ENCODE measurements at places on chromosomes 5 and 9. TPM values are rescaled to one million over a fixed set of nuclear protein-coding genes. Genes with fewer than 3 reads are reported as not detected.
A peak's percentile ranks its signal among the peaks of the same experiment; 100 is the strongest.

DNA sequence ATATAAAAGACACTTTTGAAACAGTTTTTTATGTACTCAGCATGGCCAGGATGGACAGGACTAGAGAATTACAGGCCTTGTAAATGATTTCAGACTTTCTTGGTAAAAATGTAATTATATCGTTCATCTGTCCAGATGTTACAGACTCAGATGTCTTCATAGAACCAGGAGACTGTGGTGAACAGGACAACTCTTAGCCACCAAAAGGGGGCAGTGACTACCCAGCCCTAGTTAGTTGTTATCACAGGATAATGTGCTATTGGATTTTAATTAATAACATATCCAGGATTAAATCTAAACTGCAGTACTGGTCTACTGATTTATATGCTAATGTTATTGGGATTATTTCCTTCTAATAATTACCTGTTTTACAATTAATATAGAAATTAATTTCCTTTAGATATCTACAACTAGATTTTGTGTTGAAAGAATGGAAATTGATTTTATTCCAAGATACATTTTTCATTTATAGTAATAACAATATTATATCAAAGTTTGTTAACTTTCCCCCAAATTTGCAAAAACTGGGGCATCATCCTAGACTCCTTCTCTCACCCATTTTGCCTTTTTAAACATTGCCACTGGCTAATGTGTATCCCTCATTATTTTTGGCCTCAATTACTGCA, 99.4 kb downstream of the MTREX start:
- no peaks in the 10 kb centered on the region for H3K27me3 ChIP-seq
- no peak overlapping the region for H3K27ac ChIP-seq
- no peaks in the 10 kb centered on the region for H3K4me1 ChIP-seq
- no peak for DNase-seq

The FABP6 gene
- total RNA-seq = 1.2 TPM

GRCh38 chr5:122880170-122880689, 34.8 kb downstream of the SNX24 start:
- peaks cover 4% of the 10 kb centered on the region for H3K4me1 ChIP-seq
- no peaks in the 10 kb centered on the region for H3K36me3 ChIP-seq

DNA sequence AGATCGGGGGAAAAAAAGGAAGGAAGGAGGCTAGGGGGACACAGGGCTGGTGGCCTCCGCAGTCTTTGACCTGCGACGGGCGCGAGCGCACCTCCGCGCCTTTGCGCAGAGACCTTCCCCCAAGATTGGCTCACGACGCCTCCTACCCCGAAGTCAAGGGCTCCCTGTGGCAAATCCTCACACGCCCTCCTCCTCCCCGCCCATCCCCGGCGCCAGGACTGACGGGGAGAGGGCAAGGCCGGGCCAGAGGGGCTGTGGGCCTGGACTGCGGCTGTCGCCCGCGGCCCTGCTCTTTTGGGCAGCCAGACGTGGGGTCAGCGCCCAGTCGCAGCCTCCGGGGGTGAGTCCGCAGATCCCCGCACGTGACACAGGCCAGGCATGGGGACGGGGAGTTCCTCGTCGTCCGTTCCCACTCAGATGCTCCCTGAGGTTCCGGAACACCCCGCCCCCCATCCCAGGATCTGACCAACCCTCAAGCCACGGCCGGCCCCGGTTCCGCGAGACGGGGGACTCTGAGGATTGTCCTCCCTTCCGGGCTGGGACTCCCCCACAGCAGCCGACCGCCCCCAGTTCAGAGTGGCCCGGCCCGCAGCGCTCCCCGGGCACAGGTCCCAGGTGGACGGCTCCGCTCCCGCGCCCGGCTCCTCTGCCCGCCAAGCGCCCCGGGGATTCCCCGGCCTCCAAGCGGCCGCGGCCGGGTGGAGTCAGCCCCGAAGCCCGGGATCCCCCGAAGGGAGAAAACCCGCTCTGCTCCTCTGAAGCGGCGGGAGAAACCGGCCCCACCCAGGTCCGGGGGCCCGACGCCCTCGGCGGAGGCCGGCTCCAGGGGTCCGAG, 543 bp upstream of the ANKRD33B start:
- DNase-seq = peak; percentile 49
- peaks cover 34% of the 10 kb centered on the region for H3K4me1 ChIP-seq
- H3K27me3 ChIP-seq = peaks cover 4% of the 10 kb centered on the region
- H3K4me3 ChIP-seq = peak overlapping the region; percentile 79
- H3K27ac ChIP-seq = peak overlapping the region; percentile 88

- H3K27ac ChIP-seq = no peak overlapping the region
- H3K4me1 ChIP-seq = no peaks in the 10 kb centered on the region
- no peak overlapping the region for H3K4me3 ChIP-seq
- no peaks in the 10 kb centered on the region for H3K27me3 ChIP-seq
These were observed 578.4 kb downstream of the CDK5RAP2 start for GRCh38 chr9:120001536-120001935.

DNA sequence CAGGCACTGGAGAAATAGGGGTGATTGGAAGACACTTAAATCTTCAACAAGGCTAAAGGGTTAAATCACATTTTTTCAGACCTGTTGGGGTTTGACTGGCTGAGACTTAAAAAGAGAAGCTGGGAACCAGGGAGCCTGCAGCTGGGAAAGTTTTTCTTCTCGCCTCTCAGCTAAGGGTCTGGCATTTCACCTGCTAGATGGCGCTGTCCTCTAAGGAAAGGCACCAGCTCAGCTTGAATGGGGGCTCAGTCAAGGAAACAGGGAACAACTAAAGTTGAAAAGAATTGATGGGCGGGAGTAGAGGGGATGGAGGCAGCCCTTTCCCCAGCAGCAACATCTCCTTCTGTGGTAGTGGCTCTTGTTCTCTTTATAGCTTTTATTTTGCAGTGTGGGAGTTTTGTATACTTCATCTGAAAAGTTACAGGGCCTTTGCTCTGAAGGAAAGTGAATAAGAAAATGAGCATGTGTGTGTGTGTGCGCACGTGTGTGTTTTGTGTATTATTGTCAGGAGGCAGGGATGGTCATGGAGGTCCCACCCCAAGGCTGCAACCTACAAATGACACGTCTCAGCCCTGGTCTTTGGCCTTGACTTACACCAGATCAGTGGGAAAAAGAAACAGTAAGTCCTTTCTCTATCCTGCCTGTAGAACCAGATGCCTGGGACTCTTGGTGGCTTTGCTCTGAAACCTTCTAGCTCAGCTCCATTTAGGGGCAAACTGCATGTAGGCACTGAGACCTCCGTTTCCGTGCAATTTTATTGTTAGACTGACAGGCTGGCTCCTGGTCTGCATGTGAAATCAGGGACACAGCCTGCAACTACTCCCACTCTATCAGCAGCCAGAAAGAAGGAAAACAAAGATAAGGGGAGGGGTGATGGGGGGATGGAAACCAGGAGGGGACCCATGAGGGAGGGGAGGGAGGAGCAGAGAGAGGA, 316.2 kb upstream of the CLINT1 start:
- no peaks in the 10 kb centered on the region for H3K27me3 ChIP-seq
- peak; percentile 62 for DNase-seq
- H3K27ac ChIP-seq = peak overlapping the region; percentile 58
- H3K4me1 ChIP-seq = peaks cover 27% of the 10 kb centered on the region
- no peaks in the 10 kb centered on the region for H3K36me3 ChIP-seq

- no peaks in the 10 kb centered on the region for H3K36me3 ChIP-seq
- DNase-seq = no peak
- H3K4me3 ChIP-seq = no peak overlapping the region
- no peaks in the 10 kb centered on the region for H3K4me1 ChIP-seq
These were observed 152.9 kb upstream of the SPEF2 start for GRCh38 chr5:35464757-35465156.

- no peak overlapping the region for H3K4me3 ChIP-seq
- no peaks in the 10 kb centered on the region for H3K36me3 ChIP-seq
- H3K27me3 ChIP-seq = no peaks in the 10 kb centered on the region
- no peak for DNase-seq
These were observed 153.5 kb downstream of the MAT2B start for GRCh38 chr5:163658702-163659567.

The TAL2 gene
- total RNA-seq = not detected

DNA sequence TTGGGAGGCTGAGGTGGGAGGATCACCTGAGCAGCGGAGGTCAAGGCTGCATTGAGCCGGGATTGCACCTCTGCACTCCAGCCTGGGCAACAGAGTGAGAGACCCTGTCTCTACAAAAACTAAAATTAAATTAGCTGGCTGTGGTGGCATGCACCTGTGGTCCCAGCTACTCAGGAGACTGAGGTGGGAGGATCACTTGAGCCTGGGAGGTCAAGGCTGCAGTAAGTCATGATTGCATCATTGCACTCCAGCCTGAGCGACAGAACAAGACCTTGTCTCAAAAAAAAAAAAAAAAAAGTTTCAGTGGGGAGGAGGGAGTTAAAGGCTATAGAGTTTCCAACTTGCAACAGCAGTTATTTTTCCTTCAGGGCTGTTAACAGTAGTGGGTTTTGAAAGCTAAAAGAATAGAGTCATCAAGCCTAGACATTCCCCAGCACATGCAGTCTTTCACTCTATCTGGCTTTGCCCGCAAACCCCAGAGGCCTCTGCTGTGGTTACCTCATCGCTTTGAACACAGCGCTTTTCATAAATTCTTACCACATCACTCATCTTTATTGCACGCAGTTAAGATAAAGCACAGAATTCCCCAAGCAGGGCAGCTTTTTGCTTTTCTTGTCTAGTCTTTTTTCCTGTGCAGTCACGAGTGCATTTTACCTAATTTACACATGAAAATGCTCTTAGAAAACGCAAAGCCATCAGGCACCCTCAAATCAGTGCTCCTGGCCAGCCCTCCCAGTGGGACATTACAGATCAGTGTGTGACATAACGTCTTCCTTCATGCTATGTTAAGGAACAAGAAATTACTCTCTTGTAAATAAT, 8.7 kb upstream of the SLC2A8 start:
- H3K4me1 ChIP-seq = no peaks in the 10 kb centered on the region
- no peak overlapping the region for H3K4me3 ChIP-seq
- no peak overlapping the region for H3K27ac ChIP-seq
- H3K27me3 ChIP-seq = no peaks in the 10 kb centered on the region
- no peak for DNase-seq
- no peaks in the 10 kb centered on the region for H3K36me3 ChIP-seq

GRCh38 chr9:101369286-101369685, 15.5 kb downstream of the BAAT start:
- H3K27me3 ChIP-seq = no peaks in the 10 kb centered on the region
- DNase-seq = no peak
- no peak overlapping the region for H3K27ac ChIP-seq

- H3K4me1 ChIP-seq = no peaks in the 10 kb centered on the region
- H3K4me3 ChIP-seq = no peak overlapping the region
- no peak for DNase-seq
These were observed 286.4 kb upstream of the CDH12 start for GRCh38 chr5:23139338-23140171.

The EXD3 gene
- total RNA-seq = 10.4 TPM

DNA sequence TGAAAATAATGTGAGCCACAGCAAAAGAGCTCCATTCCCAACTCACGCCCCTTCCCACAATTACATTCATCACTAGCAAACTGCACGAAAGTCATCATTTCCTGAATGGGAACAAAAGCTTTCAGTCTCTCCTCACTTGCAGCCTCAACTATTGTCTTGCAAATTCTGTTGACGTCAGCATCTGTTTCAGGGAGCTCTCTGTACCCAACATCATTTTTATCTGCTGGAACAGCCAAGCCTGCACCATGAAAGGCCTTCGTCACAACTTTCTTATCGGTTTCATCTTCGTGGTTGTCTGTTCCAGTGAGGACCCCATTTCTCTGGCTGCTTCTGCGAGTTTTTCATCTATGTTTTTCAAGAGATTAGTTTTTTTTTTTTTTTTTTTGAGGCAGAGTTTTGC, 14.3 kb upstream of the RNF130 start:
- no peak for DNase-seq
- H3K27ac ChIP-seq = no peak overlapping the region
- H3K4me1 ChIP-seq = no peaks in the 10 kb centered on the region
- H3K27me3 ChIP-seq = peaks cover 21% of the 10 kb centered on the region
- no peaks in the 10 kb centered on the region for H3K36me3 ChIP-seq
- H3K4me3 ChIP-seq = no peak overlapping the region

Measured in heart right ventricle (tissue), 16 donors.